ENCODE measurements at places on chromosomes 3 and 15.

DNA sequence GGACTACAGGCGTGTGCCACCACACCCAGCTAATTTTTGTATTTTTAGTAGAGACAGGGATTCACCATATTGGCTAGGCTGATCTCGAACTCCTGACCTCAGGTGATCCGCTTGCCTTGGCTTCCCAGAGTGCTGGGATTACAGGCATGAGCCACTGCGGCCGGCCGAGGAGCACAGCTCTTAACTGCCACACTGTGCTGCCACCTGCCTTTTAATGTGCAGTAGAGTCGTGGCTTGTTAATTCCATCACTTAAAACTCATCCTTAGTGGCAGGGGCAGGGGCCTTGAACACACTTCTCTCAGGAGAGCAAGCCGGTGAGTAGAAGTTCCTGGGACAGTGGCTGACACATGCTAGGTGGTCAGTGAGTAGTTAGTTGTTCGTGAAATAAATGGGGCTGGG lies 12.5 kb downstream of the ABCF3 start:
- DNase-seq, result no peak

GRCh38 chr3:42115215-42115614 lies 24.1 kb downstream of the TRAK1 start:
- no peak for DNase-seq

DNA sequence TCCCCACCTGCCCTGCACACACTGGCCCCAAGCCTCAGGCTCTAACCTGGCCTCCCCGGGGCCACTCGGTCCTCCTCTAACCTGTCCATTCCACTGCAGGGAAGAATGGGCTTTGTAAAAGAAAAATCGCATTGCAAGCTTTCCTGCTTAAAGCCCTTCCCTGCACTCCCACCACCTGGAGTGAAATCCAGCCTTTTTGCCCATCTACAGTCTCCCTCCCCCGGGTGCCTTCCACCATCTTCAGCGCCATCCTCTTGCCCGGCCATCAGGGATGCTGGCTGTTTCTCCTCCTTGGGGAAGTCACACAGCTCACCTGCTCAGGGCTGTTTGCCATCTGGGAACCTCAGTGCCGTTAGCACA lies 266.9 kb downstream of the OCA2 start:
- no peak for DNase-seq

- no peak for DNase-seq
Measured at GRCh38 chr15:80563372-80563997, 131.6 kb upstream of the ABHD17C start.

DNA sequence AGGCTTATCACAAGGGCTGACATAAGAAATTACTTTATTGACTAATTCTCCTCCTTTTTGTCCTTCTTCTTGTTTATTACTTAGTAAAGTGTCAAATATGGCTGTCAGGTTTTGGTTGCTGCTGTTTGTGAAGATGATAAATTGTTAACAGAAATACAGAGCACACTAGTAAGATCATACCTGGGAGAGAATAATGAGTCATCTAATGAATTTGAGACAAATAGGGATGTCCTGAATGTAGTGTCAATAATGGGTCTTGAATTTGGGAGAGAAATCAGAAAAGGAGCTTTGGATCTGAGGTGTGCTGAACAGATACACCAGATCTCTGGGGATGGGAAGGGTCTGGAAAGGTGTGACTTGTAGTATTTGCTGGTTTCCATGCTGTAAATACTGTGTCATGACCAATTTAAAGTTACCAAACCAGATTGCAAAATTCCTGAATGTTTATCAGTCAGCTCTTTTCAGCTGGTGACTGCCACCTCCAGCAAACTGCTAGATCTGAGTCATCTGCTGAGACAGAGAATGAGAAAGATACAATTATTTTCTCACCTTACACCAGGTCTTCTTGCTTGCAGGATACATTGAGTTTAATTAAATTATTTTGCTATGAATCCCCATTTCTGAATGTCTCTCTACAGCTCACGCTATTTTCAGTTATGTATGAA lies 76.7 kb upstream of the SATB1 start:
- no peak for DNase-seq

Measured in AG08396 (cell line).